ENCODE measurements at places on chromosomes 7 and 10. TPM values are rescaled to one million over a fixed set of nuclear protein-coding genes. Genes with fewer than 3 reads are reported as not detected.

The POLR2J2 gene
- total RNA-seq, result 6.5 TPM

The LRMDA gene
- total RNA-seq, result 4.5 TPM

GRCh38 chr10:132460691-132461090 lies 63.7 kb downstream of the PWWP2B start:
- no peak for DNase-seq

- DNase-seq, result no peak
Measured at GRCh38 chr10:35979116-35979515, 337.0 kb upstream of the FZD8 start.

The SYT15B gene
- 4.6 TPM for total RNA-seq

DNA sequence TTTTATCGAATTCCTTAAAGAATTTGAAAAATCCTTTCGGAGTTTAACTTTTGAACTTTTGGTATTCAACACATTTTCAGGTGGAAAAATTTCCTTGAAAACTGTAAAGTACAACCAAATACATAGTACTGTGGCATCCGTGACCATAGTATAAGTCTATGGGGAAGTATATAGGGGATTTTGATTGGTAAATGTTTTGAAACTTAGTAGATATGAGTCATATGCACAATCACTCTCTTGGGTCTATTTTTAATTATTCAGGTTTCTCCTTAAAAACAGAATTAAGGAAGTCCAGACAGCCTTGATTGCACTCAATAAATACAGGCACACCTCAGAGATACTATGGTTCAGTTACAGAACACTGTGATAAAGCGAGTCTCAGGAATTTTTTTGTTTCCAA lies 64.2 kb downstream of the AVL9 start:
- no peak for DNase-seq

DNA sequence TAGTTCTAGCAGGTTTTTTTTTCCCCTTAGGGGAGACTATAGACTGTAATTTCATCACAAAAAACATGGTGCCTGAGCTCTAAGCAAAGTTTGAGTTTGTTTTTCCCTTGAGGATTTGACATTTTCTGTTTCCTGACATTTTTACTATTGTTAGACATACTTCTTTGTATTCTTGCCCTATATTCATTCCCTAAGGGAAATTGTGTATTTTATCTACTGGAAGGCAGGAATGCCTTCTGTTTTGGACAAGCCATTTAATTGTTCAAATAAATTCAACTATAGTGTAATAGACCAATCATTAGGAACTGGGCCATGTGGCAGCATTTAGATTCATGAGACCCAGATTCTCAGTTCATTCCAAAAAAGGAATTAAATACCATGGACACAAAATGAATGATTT lies 335.0 kb downstream of the EXOC4 start:
- no peak for DNase-seq

The RADIL gene
- 2.5 TPM for total RNA-seq

- DNase-seq, result no peak
Measured at GRCh38 chr7:101521430-101521925, 107.6 kb downstream of the MYL10 start.

- no peak for DNase-seq
Measured at GRCh38 chr7:42674541-42674940, 237.3 kb downstream of the C7orf25 start.

DNA sequence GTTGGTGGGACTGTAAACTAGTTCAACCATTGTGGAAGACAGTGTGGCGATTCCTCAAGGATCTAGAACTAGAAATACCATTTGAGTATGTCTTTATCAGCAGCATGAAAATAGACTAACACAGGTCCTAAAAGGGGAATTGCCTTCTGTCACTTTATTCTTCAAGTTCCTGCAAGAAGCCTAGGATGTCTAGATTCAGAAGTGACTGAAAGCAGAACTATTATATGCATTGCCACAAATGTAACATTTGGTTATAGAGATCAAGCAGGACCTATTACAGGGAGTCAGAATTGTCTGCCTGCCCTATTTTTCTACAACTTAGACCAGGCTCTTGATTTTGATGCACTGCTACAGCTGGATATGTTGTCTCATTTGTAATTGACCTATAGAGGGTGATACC lies 364.7 kb downstream of the SORCS1 start:
- DNase-seq, result no peak

- no peak for DNase-seq
Measured at GRCh38 chr10:7409732-7410168, 1.1 kb downstream of the SFMBT2 start.

DNA sequence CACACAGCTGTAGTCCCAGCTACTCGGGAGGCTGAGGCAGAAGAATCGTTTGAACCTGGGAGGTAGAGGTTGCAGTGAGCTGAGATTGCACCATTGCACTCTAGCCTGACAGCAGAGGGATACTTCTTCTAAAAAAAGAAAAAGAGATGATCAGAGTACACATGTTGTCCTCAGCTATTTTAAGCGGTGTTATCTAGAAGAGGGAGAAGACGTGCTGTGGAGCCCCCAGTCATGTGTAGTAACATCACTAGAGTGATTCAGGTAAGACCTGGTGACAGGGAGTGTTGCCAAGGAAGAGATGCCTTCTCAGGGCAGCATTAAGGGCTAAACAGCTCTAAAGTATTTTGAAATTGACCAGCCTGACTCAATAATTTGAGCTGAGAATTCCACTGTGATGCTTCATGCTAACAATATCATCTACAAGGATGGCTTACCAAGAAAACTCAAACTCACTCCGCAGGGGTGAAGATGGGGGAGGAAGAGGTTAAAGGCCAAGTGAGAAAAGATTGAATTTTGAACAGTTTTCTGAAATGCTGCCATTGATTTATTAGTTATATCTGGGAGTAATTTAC lies 97.4 kb downstream of the KLF6 start:
- DNase-seq, result no peak

The ATOH7 gene
- total RNA-seq, result not detected

The WASHC2C gene
- total RNA-seq, result 25.9 TPM

- peak; percentile 43 for DNase-seq
Measured at GRCh38 chr7:128191136-128191844, 49.8 kb upstream of the LEP start.

- no peak for DNase-seq
Measured at GRCh38 chr10:70672165-70673042, at the start of gene ADAMTS14. TSS of gene ADAMTS14 (plus strand) at chr10:70672506. CDS start at chr10:70672803, 297 bp downstream.

DNA sequence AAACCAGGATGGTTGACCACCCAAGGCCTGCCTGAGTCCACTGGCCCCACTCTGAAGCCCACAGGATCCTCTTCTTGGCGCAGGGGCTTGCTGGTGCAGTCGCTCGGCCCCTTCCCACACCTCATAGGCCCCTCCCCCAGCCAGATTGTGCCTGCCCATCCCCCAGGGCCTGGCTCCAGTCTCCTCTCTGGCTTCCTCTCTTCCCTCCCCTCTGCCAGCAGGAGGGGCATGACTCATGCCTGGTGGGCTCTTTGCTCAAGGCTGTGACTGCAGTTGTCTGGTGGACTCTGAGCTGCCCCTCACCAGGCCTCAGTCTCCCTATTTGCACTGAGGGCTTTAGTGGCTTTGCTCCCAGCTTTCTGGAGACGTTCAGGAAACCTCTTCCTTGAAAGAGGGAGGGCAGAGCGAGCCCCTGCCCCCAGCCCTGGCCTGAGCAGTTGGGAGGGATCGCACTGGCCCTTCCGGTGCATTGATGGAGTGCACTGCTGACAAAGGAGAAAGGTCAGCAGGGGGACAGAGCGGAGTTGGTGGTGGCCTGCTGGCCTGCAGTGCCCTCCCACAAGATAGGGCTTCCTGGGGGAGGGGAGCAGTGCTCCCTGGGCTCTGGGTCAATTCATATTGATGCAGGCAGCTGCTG lies 60.7 kb downstream of the ZMIZ1 start:
- no peak for DNase-seq

Measured in cardiac septum (tissue), 1 donor.